ENCODE measurements at places on chromosomes 2 and 18.

GRCh38 chr2:23469142-23469540 lies 84.2 kb downstream of the KLHL29 start:
- DNase-seq = no peak

- DNase-seq = no peak
Observed at GRCh38 chr2:30374380-30374779, 72.7 kb upstream of the LCLAT1 start.

DNA sequence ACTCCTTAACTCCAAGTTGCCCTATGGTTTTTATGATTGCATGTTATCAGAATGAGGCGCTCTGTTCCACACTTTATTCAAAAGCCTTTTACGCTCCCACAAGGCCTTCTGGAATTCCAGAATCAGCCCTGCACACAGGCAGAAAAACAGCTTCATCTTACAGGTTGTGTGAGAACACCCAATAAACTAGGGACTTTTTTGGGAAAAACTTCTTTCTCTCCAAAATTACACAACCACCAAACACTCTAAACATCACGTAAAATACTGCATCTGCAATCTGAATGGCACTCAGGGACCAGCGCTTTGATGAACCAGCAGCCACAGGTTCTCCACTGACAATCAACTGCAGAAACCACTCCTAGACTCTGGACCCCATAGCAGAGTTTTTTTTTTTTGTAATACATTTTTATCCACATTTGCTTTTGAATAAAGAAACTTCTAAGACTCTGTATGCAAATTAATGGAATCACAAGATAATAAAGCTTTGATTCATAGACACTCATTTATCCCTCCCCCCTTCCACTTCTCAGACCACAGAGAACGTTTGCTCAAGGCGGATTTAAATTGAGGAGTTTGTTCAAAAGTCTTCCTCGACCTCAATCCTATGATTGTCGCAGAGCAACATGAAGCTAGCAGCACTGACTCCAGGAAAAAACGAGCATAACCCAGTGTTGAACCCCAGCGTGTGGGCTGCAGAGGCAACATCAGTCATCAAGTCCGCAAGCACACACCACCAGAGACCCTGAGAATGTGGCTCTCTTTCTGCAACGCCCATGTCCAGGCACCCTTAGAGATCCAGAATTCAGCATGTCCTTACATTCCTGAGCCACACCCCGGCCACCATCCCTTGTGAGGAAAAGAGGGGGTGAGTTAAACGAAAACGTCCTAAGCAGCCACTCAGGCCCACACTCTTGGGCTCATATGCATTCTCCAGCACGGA lies 116.5 kb downstream of the MBP start:
- no peak for DNase-seq

- no peak for DNase-seq
Observed at GRCh38 chr2:207275779-207276178, 110.0 kb upstream of the KLF7 start.

DNA sequence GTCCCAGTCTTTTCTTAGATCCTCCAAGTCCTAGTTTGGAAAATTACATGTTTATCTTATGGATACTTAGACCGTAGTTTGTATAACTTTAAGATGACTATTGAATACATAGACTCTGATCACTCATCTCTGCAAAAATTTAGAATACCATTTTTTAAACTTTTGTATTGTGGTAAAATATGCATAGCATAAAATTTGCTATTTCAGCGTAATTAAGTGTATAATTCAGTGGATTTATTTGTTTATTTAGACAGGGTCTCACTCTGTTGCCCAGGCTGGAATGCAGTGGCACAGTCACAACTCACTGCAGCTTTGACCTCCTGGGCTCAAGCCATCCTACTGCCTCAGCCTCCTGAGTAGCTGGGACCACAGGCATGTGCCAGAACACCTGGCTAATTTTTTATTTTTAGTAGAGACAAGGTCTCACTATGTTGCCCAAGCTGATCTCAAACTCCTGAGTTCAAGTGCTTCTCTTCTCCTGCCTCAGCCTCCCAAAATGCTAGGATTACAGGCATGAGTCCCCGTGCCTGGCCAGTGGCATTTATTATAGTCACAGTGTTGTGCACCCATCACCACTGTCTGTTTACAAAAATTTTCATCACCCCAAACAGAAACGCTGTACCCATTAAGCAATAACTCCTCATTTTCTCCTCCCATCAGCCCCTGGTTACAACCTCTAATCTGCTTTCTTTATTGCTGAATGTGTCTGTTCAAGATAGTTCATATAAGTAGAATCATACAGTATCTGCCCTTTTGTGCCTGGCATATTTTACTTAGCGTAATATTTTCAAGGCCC lies 90.0 kb downstream of the MAP3K20 start:
- no peak for DNase-seq

DNA sequence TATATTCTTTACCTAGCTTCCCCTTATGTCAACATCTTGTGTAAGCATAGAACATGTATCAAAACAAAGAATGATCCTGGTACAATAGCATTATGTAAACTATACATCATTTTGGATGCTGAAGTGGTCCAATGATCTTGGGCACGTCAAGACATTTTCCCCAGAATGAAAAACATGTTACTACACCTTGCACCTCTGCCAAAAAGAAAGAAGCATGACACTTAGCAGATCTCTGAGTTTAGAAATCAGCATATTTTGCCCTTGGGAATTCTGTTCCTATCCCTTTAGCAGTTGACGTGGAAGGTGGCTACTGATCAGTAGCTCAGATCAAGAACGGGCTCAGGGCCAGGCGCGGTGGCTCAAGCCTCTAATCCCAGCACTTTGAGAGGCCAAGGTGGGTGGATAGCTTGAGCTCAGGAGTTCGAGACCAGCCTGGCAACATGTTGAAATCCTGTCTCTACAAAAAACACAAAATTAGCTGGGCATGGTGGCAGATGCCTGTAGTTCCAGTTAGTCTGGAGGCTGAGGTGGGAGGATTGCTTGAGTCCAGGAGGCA lies 1.7 kb upstream of the LCLAT1 start:
- no peak for DNase-seq

- DNase-seq = peak; percentile 64
Observed at GRCh38 chr2:29196792-29197788, 81.9 kb downstream of the CLIP4 start.

DNA sequence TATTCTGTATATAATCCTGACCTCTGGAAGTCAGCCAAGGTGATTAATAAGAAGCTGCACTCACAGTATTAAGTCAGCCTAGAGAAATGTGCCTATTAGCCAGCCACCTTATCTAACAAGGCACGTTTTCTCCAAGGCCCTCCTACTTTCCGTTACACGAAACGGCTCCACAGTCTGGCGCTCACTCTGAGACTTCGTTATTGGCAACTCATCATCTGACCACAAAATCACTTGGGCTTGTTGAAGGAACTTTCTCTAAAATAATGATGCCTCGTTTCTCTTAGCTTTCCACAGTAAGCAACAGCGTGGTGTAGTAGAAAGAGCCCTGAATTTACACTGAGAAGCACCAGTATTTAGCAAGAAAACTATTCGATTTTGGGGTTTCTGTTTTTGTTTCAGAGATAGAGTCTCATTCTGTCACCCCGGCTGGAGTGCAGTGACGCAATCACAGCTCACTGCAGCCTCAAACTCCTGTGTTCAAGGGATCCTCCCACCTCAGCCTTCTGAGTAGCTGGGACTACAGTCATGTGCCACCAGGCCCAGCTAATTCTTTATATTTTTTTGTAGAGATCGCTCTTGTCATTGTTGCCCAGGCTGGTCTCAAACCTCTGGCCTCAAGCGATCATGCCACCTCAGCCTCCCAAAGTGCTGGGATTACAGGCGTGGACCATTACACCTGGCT lies 53.6 kb upstream of the SLC14A1 start:
- DNase-seq = peak; percentile 38

GRCh38 chr2:138531913-138532312 lies 30.3 kb downstream of the SPOPL start:
- DNase-seq = no peak

DNA sequence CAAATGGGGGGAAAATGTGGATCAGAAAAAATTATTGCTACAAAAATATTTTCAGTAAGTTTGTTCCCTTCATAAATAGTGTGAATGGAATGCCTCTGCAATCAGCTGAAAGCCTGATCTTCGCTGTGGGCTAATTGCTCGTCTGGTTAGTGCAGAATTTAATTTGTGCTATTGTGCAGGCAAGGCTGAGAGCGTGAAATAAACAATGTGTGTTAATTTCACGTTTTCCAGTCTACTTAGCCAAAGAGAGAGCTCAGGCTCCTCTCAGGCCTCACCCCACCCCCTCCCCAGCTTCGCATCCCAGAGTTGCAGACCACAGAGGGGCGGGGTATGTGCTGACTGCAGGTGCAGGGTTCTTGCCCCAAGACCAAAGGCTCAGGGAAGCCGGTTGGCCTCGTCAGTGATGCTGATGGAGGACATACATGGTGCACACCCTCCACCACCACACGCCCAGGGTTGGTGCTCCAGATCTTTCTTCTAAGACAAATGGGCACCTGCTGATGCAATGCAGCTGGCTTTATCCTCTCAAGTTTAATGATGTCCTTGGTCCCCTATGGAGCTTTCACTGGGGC lies 302.6 kb upstream of the SLC14A2 start:
- DNase-seq = no peak

GRCh38 chr18:70280007-70280925 lies 8.6 kb upstream of the SOCS6 start:
- DNase-seq = no peak

- DNase-seq = no peak
Observed at GRCh38 chr2:40824278-40824677, 372.4 kb upstream of the SLC8A1 start.

GRCh38 chr2:123816928-123817327 lies 208.2 kb upstream of the CNTNAP5 start:
- DNase-seq = no peak

DNA sequence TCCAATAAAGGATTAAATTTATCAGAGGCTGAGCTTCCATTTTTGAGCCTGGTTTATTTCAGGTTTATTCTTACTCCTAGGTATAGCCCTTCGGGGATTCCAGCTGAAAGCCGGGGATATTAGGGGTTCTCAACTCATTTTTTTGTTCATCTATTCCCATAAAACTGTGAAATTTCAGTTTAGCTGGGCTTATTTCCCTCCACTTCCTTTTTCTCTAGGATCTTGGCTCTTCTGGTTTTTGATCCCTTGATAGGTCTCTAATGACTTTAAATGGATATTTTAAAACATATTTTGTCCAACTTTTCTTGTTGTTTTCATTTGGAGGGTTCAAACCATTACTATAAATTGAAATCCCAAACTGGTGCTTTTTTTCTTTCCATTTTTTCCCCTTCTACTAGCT lies 23.6 kb upstream of the ZNF512 start:
- DNase-seq = no peak

GRCh38 chr2:151523850-151524249 lies 114.1 kb downstream of the RIF1 start:
- peak; percentile 70 for DNase-seq

- no peak for DNase-seq
Observed at GRCh38 chr18:10482985-10483949, 28.8 kb downstream of the APCDD1 start.

DNA sequence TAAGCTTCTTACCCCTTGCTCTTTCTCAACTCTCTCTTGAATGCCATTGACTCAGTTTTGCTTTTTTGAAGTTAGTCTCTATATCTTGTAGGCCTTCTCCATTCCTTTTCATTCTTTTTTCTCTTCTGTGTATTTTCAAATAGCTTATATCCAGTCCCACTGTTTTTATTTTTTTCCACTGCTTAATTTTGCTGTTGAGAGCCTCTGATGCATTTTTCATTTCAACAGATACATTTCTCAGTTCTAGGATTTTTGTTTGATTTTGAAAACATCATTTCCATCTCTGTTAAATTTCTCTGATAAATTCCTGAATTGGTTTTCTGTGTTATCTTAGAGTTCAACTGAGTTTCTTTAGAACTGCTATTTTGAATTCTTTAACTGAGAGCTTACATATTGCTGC lies 45.9 kb downstream of the MIB1 start:
- no peak for DNase-seq

DNA sequence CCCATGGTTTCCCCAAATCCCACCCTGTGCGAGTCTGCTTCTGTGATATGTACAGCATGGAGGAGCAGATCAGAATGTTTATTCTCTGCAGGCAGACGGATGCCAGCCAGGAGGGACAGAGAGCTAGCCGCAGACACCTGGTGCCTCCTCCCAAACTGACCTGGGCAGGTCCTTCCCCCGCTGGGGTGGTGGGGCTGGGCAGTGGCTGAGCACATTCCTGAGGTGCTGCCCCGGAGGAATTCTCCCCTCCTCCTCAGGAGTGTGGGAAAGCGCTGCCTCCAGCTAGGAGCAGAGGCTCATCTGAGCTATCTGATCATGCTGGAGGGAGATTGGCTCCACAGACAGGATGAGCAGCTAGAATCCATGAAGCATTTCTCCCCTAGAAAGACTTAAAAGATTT lies 21.7 kb downstream of the C2orf92 start:
- DNase-seq = no peak

- no peak for DNase-seq
Observed at GRCh38 chr18:32353257-32353656, 117.4 kb downstream of the GAREM1 start.

- DNase-seq = no peak
Observed at GRCh38 chr2:170095380-170095779, 82.6 kb upstream of the MYO3B start.

- DNase-seq = no peak
Observed at GRCh38 chr2:98769784-98770183, 38.9 kb upstream of the MGAT4A start.

GRCh38 chr2:221241072-221241471 lies 331.0 kb downstream of the EPHA4 start:
- DNase-seq = no peak

DNA sequence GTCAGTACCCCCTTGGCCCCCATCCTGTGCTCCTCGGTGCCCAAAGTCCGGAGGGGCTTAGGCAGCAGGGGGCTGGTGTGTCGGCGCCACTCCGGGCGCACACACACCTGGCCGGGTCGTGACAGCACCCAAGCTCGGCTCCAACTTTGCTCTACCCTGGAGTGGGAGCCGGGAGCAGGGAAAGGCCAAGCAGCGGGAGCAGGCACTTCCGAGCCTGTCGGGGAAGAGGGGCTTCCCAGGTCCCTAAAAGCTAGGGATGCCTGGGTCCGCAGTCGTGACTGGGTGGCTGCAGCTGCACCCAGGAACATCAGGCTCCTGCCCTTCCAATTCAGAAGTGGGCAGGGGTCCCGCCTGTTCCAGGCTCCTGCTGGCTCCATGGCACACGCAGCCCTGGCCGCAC lies 48.4 kb downstream of the PAPOLG start:
- DNase-seq = no peak
